Naive thymus-derived CD8-positive, alpha-beta T cell (primary cell): ENCODE measurements at places on chromosomes 2 and 18. TPM values are rescaled to one million over a fixed set of nuclear protein-coding genes. Genes with fewer than 3 reads are reported as not detected.

The IL36G gene
- polyA plus RNA-seq = not detected

The ALKAL2 gene
- polyA plus RNA-seq = 0.54 TPM

- DNase-seq = no peak
Measured at GRCh38 chr2:69958480-69958879, 3.0 kb downstream of the ASPRV1 start.

The ATG9A gene
- polyA plus RNA-seq = 20.5 TPM

The CNGA3 gene
- polyA plus RNA-seq = not detected

The CYP27C1 gene
- not detected for polyA plus RNA-seq

- no peak for DNase-seq
Measured at GRCh38 chr2:72155151-72155550, 7.5 kb upstream of the CYP26B1 start.

DNA sequence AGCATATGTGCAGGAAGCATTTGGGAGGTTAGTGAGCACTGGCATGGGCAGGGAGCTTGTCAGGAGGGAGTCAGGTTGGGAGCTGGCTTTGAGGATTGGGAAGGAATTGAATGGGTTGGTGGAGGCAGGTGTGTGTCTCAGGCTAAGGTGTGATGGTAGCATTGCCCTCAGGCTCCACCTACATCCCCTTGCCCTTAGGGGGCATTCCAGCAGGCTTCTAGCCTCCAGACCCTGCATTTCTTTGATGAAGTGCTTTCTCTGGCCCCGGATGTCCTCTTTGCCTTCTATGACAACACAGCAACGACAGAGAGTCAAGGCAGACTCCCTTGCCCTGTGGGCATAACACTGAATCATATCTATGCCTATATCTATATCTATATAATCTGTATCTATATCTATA is 13.5 kb downstream of the RHBDD1 start:
- no peak for DNase-seq

DNA sequence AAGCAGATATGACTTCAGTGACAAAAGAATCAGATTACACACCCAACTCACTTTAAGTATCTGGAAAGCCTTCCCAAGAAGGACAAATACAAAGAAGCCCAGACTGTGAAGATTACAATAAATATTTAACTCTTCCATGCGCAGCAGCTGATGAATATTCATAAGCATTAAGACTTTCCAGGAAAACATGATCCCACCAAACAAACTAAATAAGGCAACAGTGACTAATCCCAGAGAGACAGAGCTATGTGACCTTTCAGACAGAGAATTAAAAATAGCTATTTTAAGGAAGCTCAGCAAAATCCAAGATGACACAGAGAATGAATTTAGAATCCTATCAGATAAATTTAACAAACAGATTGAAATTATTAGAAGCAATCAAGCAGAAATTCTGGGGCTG is 108.2 kb upstream of the UBE2E3 start:
- DNase-seq = no peak

The TTL gene
- polyA plus RNA-seq = 1.7 TPM

DNA sequence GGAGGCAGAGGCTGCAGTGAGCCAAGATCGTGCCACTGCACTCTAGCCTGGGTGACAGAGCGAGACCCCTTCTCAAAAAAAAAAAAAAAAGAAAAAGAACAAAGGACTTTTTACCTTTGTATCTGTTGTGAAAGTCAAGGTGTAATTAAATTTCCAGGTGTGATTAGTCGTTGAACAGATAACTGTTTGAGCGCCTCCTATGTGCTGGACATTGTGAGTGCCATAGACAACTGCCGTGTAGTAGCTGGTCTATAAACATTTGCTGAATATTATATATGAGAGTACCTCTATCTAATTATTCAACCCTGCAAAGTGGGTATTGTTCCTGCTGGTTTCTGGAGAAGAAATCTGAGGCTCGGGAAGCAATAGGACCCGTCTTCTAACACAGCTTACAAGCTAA is 71.8 kb downstream of the ASAP2 start:
- no peak for DNase-seq

DNA sequence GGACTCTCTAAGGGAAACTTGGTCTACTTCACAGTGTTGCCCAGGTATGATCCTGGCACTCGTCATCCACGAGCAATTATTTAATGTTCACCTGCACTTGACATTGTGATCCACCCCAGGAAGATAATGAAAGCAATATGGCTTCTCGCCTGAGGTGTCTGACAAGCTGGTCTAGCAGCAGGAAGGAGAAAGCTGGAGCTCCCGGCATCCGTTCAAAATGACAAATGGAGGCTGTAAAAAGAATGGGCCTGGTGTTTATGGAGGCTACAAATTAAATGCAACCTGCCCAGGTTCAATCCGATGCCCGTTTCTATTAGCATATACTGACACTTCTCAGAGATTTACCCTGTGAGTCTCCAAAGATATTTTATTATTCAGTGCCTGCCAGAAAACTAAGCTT is 317.6 kb downstream of the CTNNA2 start:
- no peak for DNase-seq

The ANKRD29 gene
- not detected for polyA plus RNA-seq

The CNDP2 gene
- polyA plus RNA-seq = 97.0 TPM

- no peak for DNase-seq
Measured at GRCh38 chr2:60353406-60353800, 200.1 kb downstream of the BCL11A start.

GRCh38 chr2:59879700-59880131 is 673.7 kb downstream of the BCL11A start:
- no peak for DNase-seq

GRCh38 chr18:3931542-3932112 is 481.7 kb downstream of the TGIF1 start:
- DNase-seq = no peak

DNA sequence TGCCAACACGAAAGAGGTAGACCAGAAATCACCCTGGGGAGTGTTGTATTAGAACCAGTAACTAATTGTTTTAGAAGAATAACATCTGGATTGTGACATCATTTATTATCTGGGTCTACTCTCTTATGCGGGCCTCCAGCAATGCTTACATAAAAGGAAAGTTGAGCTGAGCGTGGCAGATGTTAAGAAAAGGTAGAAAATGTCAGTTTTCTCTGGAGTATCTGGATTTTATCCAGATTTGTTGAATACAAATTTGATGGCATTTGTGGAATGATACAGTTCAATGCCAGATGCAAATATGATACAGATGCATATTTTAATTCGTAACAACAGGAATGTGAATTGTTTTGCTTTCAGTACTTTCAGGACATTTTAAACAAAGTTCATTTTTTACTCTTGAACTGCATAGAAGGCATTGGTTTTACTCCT is 90.3 kb downstream of the PRPF40A start:
- no peak for DNase-seq

The TUBA3E gene
- not detected for polyA plus RNA-seq

The HAAO gene
- 0.47 TPM for polyA plus RNA-seq

DNA sequence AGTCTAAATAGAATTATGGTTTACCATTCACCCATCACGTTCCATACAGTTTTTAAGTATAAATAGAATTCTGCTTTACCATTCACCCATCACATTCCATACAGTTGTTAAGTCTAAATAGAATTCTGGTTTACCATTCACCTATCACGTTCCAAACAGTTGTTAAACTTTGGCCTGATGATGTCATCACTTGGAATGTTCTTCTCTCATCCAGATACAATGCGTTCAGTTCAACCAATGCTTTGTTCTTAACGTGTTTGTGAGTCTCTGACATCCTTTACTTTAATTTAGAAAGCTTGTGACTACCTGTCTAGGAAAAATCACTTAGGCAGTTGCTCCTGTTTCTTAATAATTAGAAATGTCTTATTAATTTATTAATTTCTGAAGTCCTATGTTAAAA is 236.3 kb upstream of the RASGRP3 start:
- DNase-seq = no peak

GRCh38 chr2:231780123-231780908 is 766 bp downstream of the PDE6D start:
- no peak for DNase-seq

GRCh38 chr2:212064318-212064717 is 474.3 kb downstream of the ERBB4 start:
- DNase-seq = no peak

The MSTN gene
- polyA plus RNA-seq = not detected

The LRATD1 gene
- polyA plus RNA-seq = not detected

DNA sequence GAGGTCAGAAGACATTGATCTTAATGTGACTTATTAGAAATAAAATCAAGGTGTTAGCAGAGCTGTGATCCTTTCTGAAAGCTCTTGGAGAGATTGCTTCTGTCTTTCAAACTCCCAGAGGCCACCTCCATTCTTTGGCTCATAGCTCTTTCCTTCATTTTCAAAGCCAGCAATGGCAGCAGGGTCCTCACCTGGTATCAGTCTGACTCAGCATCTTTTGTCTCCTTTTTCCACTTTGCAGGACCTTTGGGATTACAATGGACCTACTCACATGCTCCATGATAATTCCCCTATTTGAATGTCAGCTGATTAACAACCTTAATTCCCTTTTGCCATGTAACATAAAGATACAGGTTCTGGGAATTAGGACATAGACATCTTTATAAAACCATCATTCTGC is 6.8 kb upstream of the CDH20 start:
- no peak for DNase-seq

The CEBPZ gene
- polyA plus RNA-seq = 25.7 TPM

DNA sequence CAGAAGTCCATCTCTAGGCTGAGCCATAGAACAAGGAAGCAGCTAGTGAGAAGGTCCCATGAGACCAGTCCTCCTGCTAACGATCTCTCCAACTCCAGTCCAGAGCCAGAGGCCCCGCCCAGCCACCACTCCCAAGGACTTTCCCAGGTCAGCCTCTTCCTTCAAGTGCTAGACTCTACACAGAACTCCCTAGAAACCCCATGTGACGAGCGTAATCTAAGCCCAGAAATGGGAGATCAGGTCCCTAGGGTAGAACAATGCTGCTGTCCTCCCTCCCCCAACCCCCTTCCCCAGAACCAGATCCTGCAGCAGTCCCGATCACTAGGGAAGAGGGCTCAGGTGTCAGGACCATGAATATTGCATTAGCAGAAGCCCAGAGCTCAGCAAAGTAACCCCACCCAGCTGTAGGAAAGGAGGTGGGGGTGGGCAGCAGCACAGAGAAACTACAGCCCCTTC is 6.9 kb downstream of the DCTN1 start:
- DNase-seq = no peak

- DNase-seq = no peak
Measured at GRCh38 chr2:236646871-236647270, 77.2 kb downstream of the ACKR3 start.

DNA sequence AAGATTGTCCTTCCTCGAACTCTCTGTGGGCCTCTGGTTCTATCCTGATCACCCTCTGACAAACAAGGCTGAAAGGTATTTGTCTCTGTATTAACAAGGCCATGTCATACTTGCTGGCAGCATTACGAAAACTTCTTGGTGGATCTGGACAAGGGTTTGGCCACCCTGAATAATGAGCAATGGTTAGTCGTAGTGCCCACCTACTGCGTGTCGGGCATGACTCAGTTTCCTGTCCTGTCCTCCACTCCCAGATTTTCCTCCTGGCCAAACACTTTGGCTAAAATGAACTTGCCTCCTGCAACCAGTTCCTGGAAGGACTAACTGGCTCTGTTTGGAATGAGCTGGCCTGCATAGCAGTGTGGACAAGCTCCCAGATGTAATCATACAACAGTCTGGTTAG is 198.5 kb upstream of the SMIM21 start:
- no peak for DNase-seq

The SULT1C2 gene
- not detected for polyA plus RNA-seq

The GAD1 gene
- not detected for polyA plus RNA-seq

DNA sequence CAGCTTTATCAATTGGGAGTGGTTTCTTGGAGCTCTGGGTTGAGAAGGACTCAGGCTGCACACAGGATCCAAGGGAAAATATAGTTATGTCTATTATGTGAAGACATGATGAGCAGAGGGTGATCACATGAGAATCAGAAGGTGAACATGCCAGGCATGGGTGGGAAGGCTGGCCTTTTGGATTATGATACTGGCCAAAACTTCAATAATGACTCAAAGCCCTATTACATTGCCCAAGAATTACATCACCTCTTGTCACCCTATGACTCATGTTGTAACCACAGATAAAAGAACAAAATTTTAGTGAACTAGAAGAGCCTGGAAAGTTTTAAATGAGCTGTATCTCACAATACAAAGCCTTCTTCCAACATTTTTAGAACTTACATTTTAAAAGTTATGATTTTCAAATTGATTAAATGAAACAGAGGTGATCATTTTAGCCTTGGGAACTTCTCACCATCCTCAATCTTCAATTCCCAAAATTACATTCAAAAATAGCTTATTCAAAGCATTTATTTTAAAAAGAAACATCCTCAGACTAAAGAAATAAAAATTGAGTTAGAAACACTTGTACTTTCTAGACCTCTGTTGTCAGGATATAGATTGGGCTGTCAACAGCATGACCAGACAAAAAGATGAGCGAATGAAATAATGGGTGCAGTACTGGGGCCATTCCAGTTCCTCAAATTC is 428.3 kb downstream of the MBD2 start:
- DNase-seq = no peak

The STRN gene
- 6.8 TPM for polyA plus RNA-seq

DNA sequence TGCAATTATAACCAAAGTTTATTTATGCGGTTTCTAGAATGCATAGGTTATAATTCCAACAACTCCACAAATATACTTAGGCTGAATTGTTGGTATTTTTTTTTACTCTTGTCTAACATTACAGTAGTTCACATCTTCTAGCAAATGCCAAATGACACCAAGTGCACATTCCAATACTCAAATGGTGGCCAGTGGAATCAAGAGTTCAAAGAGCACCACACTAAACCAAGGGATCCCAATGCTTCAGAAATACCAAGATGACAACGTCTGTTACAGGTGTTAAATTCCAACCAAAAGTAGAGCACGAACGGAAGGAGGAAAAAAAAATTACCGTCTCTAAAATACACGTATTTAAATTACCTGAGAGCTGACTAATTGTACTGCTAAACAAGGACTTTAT is 136.2 kb downstream of the TMEM247 start:
- DNase-seq = no peak

DNA sequence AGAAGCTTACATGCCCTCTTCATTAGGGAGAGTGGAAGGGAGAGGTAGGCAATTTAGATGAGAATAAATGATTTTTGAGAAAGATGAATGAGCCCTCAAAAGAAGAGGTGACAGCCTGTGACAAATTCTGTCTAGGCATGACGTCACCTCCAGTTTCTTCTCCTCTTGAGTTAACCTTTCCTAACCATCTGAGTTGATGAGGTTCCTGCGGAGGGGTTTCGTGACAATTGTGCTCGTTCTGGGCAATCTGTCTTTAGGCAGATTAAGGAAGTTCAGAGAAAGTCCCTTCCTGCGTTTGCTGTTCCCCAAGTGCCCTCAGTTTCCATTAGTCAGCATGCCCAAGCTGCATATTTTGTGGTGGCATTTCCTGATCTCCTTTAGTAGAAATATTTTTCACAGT is 640.2 kb upstream of the SYT4 start:
- no peak for DNase-seq

DNA sequence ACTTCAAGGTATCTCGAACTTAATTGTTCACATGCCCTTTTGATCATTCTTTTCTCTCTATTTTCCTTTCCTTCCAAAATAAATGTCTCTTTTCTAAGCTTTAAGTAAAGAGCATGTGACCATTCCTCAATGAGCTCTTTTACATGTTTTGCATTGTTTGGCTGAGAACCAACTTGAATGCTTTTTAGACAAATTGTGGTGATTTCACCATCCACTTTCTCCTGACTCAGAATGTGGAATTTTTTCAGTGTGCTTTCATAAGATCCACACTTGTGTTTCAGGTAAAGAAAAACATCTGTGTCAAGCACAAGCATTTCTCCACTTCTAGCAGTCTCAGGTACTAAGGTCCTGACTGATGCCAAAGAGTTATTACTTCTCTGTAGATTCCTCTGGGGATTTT is 10.7 kb downstream of the RBM43 start:
- DNase-seq = no peak
